ENCODE measurements at places on chromosomes 3 and 15. TPM values are rescaled to one million over a fixed set of nuclear protein-coding genes. Genes with fewer than 3 reads are reported as not detected.

- DNase-seq, result no peak
Observed at GRCh38 chr3:175885231-175885766, 1026.2 kb downstream of the NAALADL2 start.

DNA sequence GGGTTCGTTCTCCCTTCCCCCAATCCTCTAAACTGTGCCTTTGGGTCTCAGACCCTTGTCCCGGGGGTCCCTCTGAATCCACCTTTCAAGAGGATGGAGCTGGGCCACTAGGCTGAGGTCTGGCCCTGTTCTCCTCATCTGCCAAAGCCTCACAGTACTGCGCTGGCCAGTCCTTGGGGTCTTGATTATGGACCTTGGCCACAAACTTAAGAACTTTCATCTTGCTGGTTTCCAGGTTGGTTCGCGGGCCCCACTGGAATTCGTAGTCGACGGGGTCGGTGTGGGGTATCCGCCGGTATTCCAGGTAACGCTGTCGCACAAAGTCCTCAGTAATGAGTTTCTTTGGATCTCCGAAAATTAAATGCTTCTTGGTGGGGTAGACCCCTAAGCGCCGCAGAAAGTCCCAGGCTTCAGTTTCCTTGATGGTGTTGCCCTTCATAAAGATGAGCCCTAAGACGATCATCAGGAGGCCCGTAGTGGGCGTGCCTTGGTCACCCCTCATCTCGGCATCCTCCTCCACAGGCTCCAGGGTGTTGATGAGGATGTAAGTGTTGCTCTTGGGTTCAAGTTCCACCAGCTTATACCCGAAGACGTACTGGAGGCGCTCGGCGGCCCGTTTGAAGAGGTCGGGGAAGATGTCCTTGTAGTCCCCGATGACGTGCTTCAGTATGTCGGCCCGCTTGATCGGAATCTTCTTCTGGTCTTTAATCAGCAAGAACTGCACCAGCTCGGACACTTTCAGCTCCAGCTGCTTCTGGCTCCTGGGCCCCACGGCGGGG is 727 bp downstream of the NSMCE3 start:
- DNase-seq, result peak; percentile 17

GRCh38 chr15:64249883-64250575 is 87.2 kb upstream of the PPIB start:
- peak; percentile 10 for DNase-seq

GRCh38 chr3:11908981-11909698 is 62.5 kb upstream of the TAMM41 start:
- no peak for DNase-seq

DNA sequence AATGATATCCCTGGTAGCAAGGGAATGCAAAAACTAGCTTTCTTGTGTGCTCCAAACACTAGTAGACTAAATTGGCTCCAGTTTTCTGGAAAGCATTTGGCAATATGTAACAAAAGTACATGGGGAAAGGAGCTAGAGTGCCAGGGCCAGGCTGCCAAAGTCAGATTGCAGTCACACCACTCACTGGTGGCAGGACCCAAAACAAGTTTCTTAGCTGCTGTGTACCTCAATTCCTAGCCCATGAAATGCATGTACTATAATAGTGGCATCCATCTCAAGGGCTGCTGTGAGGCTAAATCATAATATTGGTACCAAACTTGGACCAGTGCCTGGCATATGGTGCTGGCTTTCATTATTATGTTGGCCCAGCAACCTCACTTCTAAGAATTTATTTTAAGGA is 49.3 kb downstream of the CLDN18 start:
- DNase-seq, result no peak

GRCh38 chr3:78734048-78734637 is 1033.7 kb downstream of the ROBO1 start:
- no peak for DNase-seq

DNA sequence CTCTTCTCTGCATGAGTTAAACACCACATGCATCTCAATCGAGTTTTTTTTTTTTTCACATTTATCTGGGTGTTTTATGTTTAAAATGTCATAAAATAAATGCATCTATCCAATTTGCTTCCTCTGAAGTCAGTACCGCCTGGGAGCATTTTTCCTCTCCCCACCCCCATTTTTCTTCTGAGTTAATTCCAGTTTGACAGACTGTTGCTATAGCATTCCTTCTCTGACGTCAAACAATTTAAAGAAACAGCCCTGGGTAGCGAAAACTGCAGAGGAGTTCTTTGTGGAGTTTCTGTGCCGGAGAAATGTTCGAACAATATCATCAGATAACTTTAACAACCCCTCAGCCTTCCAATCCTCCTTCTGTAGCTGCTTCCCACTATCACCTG is 900 bp upstream of the GNB4 start:
- DNase-seq, result no peak

DNA sequence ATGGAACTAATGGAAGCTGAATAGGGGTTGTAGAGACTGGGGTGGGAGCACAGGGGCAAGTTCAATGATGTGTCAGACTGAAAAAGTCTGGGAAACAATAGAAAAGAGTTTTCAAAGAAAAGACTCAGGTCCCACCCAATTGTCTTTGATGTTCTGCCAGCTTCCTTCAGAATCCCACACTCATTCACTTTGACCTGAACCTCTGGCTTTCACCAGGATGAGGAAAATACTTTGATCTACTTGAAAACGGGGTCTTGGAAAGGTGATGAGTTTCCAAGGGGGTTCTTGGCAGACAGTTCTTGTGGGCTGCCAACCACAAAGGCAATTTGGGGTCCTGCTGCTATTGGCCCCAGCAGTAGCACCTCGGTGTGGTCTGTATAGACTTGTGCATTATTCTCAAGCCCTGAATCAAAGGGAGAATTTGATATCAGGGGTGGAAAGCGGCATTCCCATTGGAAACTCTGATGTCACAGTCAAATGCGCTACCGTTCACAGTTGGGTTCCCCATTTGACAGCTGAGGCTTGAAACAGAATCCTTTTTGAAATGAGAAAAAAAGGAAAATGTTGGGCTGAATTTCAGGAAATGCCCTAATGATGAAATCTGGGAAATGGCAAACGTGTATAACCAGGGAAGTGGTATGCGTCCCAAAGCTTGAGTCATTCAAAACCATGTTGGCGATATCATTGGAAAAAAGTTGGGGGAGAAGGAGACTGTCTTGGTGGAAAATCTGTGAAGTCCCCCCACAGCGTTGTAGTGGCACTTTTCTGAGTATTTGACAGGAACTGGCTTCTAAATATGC is 229.2 kb upstream of the LRTM1 start:
- no peak for DNase-seq

- no peak for DNase-seq
Observed at GRCh38 chr3:128499724-128500275, 6.8 kb upstream of the GATA2 start.

- DNase-seq, result no peak
Observed at GRCh38 chr15:26049900-26050657, 187.0 kb upstream of the ATP10A start.

DNA sequence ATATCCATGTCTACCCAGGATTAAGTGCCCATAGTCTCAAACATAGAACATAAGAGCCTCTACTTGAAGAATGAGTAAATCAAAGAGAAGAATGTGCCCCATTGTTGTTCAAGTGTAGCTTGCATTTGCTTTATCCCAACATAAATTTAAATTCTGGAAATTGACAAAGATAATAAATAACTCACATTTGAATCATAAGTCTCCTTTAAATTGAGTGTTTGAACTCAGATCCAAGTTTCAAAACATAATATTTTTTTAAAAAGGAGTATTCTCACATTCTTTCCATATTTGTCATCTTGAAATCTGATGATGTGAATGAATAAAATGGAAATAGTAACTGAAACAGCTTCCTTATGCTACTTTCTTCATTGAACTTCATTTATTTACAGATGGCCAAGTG is 135.2 kb downstream of the MECOM start:
- no peak for DNase-seq

DNA sequence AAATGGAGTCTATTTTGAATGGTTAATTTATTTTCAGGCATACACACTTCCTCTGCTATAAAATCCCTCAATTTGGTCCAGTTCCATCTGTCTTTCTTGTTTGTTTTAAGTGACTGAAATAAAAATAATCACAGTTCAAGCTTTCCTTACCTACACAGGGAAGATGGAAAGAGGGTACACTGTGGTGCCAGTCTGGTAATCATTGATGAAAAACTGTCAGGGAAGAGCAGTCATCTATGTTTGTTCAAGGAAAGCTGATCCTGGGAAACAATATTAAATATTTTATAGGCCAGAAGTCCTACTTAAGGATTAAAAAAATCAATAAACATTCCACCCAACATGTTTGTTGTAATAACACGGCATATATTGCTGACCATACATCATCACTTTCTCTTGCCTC is 115.2 kb upstream of the KCNMB2 start:
- DNase-seq, result no peak

GRCh38 chr15:44327578-44327977 is 39.1 kb downstream of the GOLM2 start:
- no peak for DNase-seq

DNA sequence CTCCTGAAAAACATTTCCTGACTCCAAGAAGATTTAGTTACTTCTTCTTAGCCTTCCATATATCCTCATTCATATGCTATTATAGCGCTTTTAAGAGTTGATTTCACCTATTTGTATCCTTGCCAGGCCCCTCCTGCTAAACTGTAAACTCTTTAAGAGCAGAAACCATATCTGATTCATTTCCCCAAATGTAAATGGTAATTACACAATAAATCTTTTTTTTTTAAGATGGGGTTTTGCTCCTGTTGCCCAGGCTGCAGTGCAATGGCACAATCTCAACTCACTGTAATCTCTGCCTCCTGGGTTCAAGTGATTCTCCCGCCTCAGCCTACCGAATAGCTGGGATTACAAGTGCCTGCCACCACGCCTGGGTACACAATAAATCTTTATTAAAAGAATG is 4.5 kb downstream of the DLEC1 start:
- DNase-seq, result no peak

Gene SOX14
- total RNA-seq, result 0.80 TPM

Gene ZBTB47
- 22.1 TPM for total RNA-seq

Gene HCLS1
- total RNA-seq, result 27.0 TPM

Gene TRH
- 0.97 TPM for total RNA-seq

Gene GOLGA8G
- total RNA-seq, result 7.9 TPM

Gene INKA1
- 4.0 TPM for total RNA-seq

Gene GOLGA6L6
- total RNA-seq, result not detected
